ENCODE measurements at places on chromosomes 12 and 14.

GRCh38 chr14:79037593-79037992 is 867.4 kb downstream of the NRXN3 start:
- no peak for DNase-seq

GRCh38 chr14:69358966-69359365 is 39.1 kb downstream of the ERH start:
- DNase-seq, result no peak

DNA sequence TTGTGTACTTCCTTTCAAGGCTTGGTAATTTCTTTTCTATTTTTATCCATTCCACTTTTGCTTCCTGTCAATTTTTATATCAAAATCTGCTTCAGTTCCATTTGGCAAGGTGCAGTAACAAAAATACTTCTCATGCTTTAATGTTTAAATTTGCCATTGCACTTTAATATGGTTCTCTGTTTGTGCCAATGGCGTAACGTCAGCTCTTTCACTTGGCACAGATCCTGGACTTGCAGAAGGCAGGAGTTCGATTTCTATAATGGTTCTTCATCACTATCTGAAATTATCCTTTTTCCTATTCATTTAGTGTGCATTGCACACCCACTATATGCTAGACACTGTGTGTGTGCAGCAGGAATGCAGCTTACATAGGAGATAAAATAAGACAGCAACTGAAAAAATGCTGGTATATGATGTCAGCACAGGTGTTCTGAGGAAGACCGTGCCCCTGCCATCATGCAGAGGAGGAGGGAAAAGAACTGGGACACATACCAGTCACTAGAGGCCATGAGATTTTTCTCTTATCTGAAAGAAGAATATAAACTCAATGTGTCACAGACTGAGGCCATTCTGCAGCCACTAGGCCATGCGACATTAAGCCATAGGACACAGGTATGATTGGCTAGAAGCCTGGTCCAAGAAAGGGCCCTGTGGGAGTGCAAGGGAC is 298.2 kb downstream of the RPAP3 start:
- DNase-seq, result no peak

DNA sequence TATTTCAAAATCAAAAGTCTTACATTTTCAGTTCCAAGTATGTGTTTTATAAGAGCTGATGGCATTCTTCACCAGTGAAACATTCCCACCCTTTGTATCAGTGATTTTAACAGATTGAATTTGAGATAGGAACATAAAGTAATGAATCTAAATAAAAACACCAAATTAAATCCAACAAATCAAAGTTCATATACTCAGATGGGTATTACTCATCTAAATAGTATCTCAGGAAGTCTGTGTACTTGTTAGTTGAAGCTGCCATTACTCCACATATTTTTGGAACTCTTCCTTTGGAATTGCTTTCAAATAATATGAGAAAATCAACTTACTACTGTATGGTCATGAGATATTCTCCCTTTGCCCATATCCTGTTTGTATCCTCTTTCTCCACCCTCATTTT is 89.1 kb downstream of the MIA2 start:
- DNase-seq, result no peak

DNA sequence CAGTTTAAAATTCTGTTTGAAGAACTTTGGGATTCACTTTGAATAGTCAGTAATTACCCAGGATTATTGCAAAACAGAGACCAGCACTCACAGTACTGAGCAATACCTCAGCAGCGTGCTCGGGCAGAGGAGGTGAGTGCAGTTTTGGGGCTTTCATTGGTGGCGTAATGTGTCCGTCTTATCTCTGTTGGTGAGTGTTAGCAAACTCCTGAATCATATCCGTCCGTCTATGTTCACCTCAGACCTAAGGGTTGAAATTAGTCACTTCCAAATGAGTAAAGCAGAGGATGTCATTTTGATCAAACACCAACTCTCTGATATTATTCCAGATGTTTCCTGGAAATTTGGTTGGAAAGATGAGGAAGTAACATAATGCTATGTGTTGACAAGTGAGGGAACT is 82.8 kb downstream of the BORCS5 start:
- DNase-seq, result no peak

DNA sequence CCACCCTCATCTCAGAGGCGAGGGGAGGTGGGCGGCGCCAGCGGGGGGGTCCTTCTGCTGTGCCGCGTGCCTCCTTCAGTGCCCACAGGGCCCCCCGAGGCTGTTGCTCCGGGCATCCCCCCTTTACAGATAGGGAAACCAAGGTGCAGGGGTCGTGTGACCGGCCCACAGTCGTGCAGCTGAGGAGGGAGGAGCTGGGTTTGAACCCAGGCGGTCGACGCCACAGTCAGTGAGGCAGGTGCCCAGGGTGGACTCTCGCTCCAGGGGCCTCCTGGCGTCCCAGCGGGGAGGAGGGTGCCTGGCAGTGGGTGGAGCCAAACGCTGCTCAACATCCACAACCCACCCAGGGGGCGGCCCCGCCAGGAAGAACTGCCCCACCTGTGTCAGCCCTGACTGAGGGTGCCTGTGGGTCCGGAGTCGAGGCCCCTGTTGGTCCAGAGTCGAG is 8.6 kb downstream of the GALNT9 start:
- DNase-seq, result no peak
